Breast epithelium (tissue), 4 donors: ENCODE measurements at places on chromosomes 4 and X. TPM values are rescaled to one million over a fixed set of nuclear protein-coding genes. Genes with fewer than 3 reads are reported as not detected.

DNA sequence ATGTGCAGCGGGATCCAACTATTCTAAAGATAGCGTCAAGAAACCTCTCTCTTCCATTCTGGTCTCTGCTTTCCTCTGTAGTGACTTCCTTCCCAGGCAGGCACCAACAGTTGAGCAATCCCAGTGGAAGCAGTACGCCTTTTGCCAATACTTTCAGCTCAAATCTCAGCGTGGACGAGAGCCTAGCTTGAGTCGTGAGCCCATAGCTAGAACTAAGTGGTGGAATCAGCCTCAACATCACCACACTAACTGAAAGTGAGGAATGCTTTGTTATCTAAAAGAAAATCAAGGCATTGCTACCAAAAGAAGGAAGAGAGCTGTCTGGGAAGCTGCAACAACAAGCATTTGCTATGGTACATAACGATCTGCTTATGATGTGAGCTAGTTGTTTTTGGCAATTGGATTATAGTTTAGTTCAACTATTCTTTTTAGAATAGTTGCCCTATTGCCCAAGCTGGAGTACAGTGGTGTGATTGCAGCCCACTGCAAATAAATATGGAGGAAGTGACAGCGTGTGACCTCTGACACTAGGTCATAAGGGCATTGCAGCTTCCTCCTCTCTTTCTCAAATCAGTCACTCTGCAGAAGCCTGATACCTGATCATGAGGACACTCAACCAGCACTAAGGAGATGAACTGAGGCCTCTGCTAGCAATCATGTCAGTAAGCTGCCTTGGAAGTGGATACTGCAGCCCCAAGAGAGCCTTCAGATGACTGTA is 24.7 kb upstream of the FRYL start:
- DNase-seq = no peak

- no peak for DNase-seq
Measured at GRCh38 chrX:86047936-86048280, 550 bp upstream of the CHM start.

DNA sequence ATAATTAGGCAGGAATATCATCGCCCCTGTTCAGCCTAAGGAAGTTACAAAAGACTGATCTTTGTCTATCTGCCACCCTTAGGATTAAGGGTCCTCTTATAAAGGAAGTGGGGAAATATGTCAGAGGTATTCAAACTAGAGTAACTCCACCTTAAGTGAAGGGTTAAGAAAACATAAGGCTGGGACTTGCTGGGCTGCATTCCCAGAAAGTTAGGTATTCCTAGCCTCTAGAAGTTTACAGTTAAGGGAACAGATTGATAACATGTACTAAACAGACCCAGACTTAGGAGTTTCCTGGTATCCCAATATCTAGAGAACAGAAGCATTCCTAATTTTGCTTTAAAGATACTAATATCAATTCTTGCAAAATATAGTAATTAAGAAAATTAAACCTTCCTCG is 6.0 kb downstream of the CXCL2 start:
- no peak for DNase-seq

DNA sequence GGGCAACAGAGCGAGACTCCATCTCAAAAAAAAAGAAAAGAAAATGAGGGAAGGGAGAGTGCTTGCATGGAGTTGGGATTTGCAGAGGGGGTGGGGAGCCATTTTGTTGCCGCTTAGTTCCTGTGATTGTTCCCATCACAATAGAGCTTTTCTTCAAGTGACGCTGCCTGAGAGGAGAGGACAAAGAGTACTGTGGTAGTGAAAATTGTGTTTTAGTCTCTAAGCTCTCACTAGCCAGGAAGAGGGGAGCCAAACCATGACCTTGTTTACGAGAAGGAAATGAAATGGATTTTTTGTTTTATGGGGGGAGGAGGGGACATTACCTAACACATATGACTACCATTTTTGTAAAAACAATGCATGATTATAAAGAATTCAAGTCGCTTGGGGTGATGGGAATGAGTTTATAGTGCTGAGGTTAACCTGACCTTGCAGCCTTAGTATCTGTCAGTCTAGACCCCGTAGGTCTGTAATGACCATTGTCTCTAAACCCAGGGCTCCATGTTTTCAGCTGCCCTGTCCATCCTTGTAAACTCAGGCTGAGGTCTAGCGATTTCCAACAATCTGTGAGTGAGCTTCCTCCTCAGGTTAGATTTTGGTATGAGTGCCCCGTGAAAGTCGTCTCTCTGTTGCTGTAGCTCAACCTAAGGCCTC is 18.8 kb downstream of the SRD5A3 start:
- no peak for DNase-seq

Gene RTL9
- total RNA-seq = 0.32 TPM

Gene GATB
- 20.6 TPM for total RNA-seq

- peak; percentile 94 for DNase-seq
Measured at GRCh38 chr4:3106339-3107186, 32.1 kb downstream of the HTT start.

GRCh38 chr4:123312951-123313592 is 83.5 kb upstream of the SPRY1 start:
- no peak for DNase-seq

DNA sequence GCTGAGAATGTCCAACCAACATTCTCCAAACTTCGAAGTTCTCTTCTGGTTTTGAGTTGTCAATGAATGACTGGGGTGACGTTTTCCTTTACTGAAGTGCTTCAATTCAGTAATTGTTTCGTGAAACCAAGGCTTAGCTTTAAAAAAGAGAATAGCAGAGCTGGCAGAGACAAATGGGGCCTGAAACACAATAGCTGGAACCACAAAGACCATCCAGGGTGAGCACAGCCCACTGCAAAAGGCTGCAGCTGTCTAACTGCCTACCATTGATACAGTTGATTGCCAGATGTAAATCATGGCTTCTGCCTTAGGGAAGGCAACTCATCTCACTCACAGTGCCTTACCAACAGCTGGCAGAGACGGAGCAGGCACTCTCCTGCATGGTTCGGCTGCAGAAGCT is 78.7 kb upstream of the ZNF518B start:
- no peak for DNase-seq

Gene GPC3
- 89.1 TPM for total RNA-seq

- no peak for DNase-seq
Measured at GRCh38 chr4:169941141-169941540, 85.1 kb downstream of the MFAP3L start.

Gene SERTM2
- total RNA-seq = 0.15 TPM

Gene CCSER1
- 6.4 TPM for total RNA-seq

Gene CXCL9
- not detected for total RNA-seq

DNA sequence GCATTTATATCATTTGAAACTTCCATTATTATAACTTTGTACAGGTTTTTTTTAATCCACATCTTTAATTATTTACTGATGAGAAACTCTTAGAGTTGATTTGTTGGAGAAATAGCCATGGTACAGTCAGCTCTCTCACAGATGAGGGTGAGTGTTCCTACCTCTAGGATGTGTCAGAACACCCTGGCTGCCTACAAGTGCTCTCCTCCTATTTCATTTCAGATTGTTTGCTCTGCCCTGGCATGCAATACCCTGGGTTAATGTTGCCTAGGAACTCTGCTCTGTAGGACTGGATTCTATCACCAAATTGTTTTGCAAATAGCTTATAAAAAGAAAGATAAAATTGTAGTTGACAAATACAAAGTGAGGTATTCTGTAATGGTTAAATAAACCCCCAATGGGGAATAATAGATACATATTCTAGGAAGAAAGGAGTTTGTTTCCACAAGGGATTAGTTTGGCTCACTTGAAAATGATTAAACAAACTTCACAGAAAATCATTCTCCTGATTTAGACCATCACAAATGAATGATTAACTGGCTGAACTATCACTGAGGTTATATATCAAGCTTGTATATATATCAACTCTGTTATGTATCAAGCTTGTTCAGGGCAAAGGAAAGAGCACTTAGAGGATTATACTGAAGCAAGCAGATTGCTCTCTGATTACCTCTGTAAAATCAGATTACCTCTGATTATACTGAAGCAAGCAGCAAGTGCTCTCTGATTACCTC is 150.0 kb downstream of the PDE5A start:
- DNase-seq = no peak

- DNase-seq = no peak
Measured at GRCh38 chr4:77194989-77195388, 38.0 kb downstream of the CCNG2 start.

- DNase-seq = no peak
Measured at GRCh38 chr4:140109737-140110136, 44.2 kb downstream of the MAML3 start.

- no peak for DNase-seq
Measured at GRCh38 chrX:4249401-4249800, 536.0 kb upstream of the PRKX start.

- no peak for DNase-seq
Measured at GRCh38 chrX:77597090-77597489, 149.9 kb downstream of the FGF16 start.

GRCh38 chr4:1410491-1411325 is 4.5 kb upstream of the NKX1-1 start:
- DNase-seq = peak; percentile 51

DNA sequence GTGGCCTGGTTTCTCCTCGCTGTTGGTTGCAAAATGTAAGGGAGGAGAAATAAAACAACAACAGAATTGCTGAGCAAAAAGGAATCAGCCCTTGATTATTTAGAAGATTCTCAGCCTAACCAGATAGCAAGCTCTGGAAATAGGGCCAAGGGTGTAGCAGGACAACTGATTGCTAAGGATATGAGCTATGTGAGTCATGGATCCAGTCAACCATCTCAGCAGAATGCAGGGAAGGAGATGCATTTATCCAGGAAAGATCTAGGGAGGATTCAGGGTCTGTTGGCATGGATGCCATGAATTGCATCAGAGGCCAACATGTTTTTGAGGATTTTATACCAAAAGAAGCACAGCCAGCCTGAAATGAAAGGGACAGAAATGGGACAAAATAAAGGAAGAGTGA is 2.2 kb upstream of the XAGE3 start:
- no peak for DNase-seq

GRCh38 chr4:38069271-38069760 is 109.1 kb downstream of the PTTG2 start:
- no peak for DNase-seq

Gene OFD1
- 10.7 TPM for total RNA-seq

DNA sequence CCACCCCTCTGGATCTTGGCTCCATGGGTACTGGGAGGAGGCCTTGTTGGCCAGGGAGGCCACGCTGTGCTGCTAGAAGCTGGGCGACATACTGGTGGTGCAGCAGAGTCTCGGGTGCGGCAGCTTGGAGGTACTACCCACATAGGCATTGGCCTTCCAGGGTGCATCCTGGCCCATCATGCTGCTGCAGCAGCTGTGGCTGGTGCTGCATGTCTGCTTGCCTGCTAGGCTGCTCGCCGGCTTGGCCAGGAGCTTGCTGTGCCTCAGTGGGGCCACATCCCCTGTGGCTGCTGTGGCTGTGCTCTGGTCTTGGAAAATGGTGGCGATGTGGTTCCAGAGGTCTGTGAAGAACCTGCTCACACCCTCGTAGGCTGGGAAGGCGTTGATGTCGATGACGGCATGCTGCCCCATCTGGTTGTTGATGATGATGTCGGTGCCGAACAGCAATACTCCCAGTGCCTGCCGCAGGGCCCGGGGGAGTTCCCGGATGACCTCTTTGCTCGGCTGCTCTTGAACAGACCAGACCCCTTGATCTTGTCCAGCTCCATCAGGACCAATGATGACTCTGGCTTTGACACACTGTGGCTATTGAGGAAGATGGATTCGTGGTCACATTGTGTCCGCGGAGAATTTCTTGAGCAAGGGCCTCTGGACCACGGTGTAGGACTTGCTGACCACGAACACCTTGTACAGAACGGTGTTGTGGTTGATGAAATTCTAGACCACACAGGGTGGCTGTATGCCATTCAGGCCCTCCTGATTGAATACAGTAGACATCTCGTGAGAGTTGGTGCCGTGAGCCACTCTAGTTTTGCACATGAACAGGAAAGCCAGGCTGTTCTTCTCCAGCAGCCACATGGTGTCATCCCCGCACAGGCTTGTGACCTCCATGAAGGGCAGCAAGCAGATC is 11.8 kb downstream of the RBM10 start:
- no peak for DNase-seq

Gene TCEANC
- 4.6 TPM for total RNA-seq

DNA sequence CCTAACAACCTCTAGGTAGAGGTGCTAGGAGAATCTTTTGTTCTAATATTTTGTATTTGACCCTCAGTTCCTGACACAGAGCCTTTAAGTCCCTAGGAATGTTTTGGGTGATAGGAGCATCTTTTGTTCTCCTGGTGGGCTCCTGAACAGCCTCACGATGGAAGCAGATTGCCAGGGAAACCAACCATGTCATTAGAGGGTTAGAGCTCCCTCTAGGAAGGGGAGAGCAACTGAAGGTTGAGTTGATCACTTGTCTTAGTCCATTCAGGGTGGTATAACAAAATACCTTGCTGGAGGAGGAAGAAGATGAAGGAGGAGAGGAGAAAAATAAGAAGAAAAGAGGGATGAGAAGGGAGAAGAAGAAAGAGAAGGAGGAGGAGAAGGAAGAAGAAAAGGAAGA is 9.2 kb downstream of the VCX start:
- DNase-seq = no peak

Gene TEX13D
- not detected for total RNA-seq

DNA sequence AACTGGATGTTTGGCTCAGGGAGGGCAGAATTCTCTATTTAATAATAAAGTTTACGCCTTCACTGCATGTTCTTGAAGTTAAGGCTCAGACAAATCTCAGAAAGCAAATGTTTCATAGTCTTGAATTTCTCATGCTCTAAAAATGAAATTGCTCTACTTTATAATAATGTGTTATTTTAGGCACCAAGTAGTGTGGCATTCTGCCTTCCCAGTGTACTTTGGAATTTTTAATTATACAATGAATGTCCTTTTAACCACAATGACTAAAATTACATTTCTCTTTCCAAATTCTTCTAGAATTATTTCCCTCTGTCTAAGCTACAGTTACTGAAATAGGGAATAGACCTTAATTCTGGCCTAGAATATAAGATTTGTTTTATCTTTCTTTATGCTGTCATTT is 97.9 kb upstream of the PDE5A start:
- no peak for DNase-seq

DNA sequence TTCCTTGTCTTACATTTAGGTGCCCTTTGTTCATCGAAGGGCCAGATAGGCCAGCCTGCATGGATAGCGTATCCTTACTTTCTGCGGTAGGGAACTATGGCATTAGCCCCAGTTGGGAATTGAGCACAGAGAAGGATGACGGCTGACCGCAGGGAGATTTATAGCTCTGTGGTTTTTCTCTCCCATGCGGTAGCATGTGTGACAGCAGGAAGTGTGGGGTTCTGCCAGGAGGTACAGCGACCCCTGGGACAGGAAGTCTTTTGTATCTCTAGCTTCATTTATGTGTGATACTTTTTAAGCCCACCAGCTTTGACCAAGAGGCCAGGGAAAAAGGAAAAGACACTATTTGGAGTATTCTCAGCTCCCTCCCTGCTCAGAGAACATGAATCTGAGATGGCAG is 33.1 kb downstream of the GAB3 start:
- DNase-seq = no peak

Gene HPSE
- 1.6 TPM for total RNA-seq

DNA sequence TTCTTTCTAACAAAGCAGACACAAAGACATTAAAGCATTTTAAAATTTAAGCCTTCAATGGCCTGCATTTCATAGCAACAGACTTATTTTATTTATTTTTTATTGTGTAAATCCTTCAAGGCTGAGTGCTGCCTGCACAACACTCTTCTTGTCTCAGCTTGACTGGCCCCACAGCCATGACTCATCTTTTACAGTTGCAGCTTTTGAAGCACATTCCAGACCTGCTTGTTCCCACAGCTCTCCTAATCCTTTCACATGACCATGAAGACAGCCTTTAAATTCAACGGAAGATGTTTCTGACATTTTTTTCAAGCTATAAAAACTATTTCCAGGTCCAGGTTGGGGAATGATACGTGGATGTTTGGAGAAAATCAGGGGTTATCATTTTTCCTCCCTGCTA is 276.9 kb upstream of the TACR3 start:
- peak; percentile 44 for DNase-seq

- no peak for DNase-seq
Measured at GRCh38 chr4:143282211-143282707, 54.4 kb upstream of the GAB1 start.
